ENCODE measurements at places on chromosomes 11 and 22.

- DNase-seq, result no peak
Measured at GRCh38 chr11:64762674-64763525, 3.1 kb upstream of the PYGM start.

- no peak for DNase-seq
Measured at GRCh38 chr22:39524753-39525657, 4.6 kb downstream of the ATF4 start.

- DNase-seq, result no peak
Measured at GRCh38 chr11:36121054-36121453, 168.2 kb downstream of the COMMD9 start.

GRCh38 chr11:86464509-86465221 lies 90.0 kb downstream of the CCDC81 start:
- no peak for DNase-seq

- no peak for DNase-seq
Measured at GRCh38 chr11:87038235-87038977, 672 bp downstream of the TMEM135 start.

- DNase-seq, result no peak
Measured at GRCh38 chr11:95324826-95325225, 93.8 kb upstream of the SESN3 start.

DNA sequence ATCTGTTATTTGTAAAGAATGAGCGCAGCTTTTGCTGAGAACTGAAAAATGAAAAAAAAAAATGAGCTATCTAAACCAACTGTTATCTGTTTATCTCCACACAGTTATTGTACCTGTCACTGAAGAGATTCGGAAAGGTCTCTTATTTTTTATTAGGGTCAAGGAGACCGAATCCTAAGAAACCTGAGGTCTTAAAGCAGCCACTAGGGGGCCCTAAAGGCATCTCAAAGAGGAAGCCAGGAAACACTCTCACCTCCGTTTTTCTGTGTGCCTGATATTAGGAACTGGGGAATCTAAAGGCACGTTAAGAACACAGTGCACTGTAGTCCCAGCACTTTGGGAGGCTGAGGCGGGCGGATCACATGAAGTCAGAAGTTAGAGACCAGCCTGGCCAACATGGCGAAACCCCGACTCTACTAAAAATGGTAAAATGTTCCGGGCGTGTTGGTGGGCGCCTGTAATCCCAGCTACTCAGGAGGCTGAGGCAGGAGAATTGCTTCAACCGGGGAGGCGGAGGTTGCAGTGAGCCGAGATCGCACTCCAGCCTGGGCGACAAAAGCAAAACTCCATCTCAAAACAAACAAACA lies 3.5 kb upstream of the LARGE1 start:
- DNase-seq, result peak; percentile 78

DNA sequence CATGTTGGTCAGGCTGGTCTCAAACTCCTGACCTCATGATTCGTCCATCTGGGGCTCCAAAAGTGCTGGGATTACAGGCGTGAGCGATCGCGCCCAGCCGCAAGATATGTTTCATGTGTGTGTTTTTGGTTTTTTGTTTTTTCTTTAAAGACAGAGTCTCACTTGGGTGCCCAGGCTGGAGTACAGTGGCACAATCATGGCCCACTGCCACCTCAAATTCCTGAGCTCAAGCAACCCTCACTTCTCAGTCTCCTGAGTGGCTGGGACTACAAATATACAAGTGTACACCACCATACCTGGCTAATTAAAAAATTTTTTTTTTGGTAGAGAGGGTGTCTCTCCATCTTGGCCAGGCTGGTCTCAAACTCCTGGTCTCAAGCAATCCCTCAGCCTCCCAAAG lies 8.4 kb downstream of the TIGD3 start:
- no peak for DNase-seq

DNA sequence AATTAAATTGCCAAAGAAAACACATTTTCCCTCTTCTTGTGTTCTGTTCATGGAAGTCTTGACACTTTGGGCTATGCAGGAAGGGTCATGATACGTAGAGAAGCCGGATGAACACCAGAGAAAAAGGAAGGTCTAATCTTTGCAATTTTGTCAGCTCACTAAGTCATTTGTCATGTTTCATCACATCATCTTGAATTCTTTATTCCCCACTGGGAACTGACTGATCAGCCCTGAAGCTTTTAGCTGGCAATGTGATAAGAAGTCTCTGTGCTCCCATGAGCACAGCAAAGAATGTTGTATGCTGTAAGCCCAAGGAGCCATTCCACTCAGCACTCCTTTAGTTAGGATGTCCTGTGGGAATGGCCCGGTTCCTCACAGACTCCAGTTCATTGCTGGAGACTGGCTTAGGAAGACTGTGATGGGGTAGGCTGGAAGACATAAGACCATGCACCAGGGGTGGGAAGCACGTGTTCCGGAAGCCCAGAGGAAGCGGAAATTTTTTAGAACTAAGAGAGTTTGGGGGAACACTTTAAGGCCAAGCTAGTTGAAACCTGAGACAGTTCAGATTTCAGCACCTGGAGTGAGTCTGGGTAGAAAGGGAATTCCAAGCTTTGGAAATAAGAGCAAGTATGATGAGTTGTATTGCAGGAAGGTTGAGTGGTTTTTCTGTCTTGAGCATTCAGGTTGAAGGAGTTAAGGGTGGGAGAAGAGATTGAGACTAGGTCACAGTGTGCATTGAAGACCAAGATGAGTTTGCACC lies 306.7 kb upstream of the MTNR1B start:
- DNase-seq, result no peak

DNA sequence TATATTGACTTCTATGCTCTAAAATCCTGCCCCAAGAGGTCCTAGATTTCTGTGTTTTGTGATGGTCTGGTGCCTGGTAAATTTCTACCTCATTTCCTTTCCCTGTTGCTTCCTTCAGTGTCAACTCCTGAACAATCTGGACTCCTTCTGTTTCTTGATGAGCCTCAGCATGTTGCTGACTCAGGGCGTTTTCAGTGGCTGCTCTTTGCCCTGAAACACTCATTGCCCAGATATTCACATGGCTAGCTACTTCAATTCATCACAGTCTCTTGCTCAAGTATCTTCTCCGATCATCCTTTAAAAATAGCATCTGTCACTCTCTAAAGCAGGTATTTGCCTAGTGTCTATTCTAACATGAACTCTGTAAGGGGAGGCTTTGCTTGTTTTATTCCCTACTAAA lies 526.3 kb upstream of the RAG2 start:
- no peak for DNase-seq

DNA sequence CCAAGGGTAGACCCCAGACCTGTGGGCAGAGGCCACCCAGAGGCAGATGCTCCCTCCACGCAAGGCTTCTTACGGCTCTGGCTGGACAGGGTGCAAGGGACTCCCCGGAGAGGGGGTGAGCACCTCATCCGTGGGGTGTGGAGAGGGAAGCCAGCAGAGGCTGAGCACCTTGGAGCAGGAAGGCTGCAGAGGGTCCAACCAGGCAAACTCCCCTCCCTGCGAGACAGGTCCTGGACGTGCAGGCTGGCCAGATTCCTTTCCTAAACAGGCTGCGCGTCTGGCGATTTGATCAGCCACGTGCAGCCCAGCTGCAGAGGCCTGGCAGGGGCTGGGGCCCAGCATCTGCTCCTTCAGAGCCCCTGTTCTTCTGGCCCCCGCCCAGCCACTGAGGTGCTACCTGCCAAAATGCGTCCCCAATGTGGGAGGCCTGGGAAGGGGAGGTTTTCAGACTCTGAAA lies 49.3 kb downstream of the WNT11 start:
- no peak for DNase-seq

- peak; percentile 38 for DNase-seq
Measured at GRCh38 chr11:69640995-69641581, at the start of gene CCND1. CCND1 (plus strand) TSS chr11:69641156; CDS start chr11:69641314, 158 bp downstream.

DNA sequence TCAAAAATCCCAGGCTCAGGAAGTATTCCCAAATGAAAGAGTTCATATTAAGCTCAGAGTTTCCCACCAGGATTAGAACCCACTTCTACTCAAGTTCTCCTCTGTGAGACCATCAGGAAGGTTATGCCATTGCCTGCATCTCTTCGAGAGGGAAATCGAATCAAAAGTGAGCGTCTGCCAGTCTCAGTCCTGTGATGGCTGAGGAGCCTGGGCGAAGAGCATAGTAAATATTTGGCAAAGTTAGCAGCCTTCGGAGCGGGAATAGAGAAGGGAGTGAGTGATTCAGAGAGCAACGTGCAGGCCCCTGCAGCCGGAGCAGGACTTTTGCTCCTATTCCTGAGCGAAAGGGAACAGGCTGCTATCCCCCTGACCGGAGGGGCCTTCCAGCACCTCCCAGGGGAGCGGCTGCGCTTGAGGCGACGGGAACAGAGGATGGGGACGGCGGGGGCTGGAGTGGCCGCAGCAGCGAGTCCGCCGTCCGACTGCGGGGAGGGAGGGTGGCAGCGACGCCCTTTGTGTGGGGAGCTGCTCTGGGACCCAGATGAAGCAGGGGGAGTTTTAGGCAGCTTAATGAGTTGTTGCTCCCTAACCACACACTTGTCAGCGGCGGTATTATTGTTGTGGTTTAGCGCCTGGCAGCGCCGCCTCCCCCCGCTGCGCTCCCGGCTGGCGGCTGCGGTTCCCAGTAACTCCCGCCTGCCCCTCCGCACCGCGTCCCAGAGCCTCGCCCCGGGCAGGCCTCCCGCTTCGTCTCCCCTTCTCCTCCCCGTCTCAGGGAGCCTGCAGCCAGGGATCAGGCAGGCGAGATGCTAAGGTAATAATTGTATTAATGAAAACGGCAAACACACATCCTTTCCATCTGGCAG lies 21.7 kb upstream of the NRGN start:
- DNase-seq, result no peak

DNA sequence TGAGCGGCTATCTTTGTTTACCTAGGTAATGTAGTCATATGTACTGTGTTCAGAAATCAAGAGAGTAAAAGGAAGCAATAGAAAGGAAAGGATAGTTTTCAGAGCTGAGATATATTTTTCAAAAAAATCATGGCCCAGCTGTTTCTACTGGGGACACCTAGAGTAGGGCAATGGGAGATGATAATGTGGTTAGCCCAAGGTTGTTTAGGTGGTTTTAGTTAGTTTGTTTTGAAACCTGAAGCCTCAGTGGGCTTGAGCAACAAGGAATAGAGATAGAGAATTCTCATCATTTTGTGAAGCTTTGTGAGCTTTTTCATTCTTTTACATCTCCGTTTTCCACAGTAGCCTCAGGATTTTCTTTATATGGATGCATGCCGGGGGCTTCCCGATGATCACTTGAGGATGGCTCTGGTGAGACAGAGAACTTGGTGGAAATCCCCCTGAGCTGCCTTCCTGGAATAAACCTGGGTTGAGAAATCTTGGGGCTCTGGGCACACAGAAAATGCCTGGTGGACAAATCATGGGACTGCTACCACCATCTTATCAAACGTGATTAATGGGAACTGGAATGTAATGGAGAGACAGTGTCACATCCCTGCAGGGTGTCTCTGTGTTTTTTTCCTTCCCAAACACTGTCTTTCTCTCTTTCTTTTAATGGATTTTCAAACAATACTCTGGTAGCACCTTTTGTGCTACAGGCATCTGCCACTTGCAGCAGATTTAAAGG lies 49.0 kb downstream of the ARHGAP42 start:
- DNase-seq, result no peak

DNA sequence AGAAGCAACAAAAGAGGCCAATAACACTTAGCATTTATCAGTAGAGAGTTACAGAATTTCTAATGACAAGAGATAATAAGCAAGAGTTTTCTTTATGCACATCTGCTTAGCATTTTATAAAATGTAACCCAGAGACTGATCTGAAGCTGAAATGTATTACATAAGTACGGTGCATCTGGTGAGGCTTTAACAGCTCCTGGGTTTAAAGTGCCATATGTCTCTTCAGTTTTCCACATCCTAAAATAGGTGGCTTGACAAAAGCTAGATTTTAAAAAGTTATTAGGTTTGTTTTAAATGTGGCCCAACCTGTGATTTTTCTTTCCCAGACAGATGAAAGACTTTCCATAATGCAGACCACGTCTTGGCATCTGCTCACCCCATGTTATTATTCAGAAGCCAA lies 620.7 kb upstream of the ARHGAP42 start:
- no peak for DNase-seq

Measured in NCI-H1092 (cell line).